HT-29 (cell line): ENCODE measurements at places on chromosomes 7 and 10. TPM values are rescaled to one million over a fixed set of nuclear protein-coding genes. Genes with fewer than 3 reads are reported as not detected.

GRCh38 chr7:15280078-15280733 is 281.6 kb downstream of the AGMO start:
- DNase-seq = no peak

- DNase-seq = no peak
Measured at GRCh38 chr7:155252444-155252887, 45.2 kb upstream of the INSIG1 start.

DNA sequence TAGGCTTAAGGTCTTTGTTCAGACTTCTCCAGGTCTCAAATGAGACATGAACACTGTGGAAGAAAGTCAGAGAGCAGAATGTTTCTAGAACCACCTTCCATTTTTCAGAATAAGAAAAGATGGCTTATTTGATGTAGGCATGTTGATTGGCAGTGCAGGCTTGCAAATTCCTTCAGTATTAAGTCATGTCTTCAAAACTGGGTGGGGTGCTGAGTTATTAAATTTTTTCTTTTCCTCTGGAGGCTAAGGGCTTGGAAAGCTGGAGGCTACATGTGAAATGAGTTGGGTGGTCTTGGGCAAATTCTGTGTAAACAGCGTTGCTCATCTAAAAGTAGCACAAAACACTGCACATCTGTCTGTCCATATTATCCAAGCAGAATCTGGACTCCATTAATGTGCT is 62.8 kb downstream of the PRTFDC1 start:
- no peak for DNase-seq

DNA sequence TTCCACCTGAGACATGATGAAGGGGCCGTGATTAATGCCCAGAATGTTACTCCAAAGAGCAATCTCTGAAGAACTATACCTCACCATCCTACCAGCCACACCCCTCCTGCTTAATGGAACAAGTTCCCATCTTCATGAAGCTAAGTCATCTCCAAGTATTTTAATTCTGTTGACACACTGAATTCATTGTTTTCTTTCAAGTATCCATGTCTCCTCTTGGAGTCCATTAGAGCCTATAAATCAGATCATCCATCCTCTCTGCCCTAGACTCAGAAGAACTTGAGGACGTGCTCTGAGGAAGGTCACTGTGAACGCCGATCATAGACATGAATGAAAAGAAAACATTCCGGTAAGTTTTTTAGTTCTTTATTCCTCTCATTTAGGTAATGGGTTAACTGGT is 126.8 kb downstream of the RSU1 start:
- no peak for DNase-seq

- no peak for DNase-seq
Measured at GRCh38 chr10:119370111-119370741, 162.9 kb downstream of the GRK5 start.

DNA sequence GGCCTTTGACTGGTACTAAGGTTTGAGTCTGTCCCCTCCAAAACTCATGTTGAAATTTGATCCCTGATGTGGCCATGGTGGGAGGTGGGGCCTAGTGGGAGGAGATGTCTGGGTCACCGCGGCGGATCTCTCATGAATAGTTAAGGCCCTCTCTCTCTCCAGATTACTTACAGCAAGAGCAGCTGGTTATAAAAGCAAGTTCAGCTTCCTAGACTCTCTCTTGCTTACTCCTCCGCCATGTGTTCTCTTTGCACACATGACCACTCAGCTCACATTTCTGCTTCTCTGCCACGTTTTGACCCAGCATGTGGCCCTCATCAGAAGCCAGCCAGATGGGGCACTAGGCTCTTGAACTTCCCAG is 29.9 kb upstream of the ZMIZ1 start:
- DNase-seq = no peak

Gene OAT
- total RNA-seq = 26.5 and 28.9 TPM in 2 replicates

Gene VPS37D
- total RNA-seq = 0.28 and 0.73 TPM in 2 replicates

Gene FBXL13
- total RNA-seq = 0.16 and 0.48 TPM in 2 replicates

Gene MAGI2
- total RNA-seq = 0.08 and 0.23 TPM in 2 replicates

Gene FAM20C
- not detected in 2 replicates for total RNA-seq

Gene LDB1
- 37.4 and 40.3 TPM in 2 replicates for total RNA-seq
